ENCODE measurements at places on chromosomes 2 and 18.

DNA sequence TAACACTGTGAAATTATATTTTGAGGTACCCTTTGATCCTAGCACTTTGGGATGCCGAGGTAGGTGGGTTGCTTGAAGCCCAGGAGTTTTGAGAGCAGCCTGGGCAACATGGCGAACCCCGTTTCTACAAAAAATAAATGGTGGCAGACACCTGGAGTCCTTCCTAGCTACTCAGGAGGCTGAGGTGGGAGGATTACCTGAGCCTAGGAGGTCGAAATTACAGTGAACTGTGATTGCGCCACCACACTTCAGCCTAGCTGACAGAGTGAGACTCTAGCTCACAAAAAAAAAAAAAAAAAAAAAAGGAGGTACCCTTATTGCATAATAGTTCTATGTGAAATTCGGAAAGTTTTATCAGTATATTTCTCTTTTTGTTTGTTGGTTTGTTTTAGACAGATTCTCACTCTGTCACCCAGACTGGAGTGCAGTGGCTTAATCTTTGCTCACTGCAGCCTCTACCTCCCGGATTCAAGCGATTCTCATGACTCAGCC, 59.2 kb upstream of the SCYGR2 start:
- no peak for DNase-seq

DNA sequence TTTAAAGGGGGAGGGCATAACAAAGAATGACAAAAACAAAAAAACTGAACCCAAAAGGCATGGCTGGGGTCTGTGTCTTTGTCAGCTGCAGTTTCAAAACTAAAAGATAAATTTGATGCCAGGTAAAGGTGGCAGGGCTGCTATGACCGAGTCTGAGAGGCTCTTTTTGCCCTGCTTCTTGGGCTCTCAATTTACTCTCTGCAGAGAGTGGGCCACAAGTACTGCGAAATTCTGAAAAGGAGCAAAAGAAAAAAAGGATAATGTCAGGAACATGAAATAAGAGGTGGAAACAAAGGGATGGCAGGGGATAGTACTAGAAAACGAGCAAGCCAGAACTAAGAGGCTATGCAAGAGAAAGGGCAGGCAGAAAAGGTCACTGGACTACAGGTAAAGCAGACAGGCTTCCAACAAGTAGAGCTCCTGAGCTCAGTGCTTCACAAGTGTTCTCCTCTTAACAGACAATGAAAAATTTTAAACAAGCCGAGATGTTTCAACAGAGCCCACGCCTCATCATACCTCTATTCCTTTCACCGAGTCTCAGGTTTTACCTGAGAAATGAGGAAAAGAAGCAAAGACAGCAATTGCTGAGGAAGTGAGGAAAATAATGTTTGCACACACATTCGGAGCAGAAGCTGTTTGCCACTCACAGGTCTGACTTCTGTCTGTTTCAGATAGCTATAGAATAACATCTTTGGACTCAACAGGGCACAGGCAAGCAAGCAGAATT, 7.3 kb downstream of the IRS1 start:
- peak; percentile 22 for DNase-seq

DNA sequence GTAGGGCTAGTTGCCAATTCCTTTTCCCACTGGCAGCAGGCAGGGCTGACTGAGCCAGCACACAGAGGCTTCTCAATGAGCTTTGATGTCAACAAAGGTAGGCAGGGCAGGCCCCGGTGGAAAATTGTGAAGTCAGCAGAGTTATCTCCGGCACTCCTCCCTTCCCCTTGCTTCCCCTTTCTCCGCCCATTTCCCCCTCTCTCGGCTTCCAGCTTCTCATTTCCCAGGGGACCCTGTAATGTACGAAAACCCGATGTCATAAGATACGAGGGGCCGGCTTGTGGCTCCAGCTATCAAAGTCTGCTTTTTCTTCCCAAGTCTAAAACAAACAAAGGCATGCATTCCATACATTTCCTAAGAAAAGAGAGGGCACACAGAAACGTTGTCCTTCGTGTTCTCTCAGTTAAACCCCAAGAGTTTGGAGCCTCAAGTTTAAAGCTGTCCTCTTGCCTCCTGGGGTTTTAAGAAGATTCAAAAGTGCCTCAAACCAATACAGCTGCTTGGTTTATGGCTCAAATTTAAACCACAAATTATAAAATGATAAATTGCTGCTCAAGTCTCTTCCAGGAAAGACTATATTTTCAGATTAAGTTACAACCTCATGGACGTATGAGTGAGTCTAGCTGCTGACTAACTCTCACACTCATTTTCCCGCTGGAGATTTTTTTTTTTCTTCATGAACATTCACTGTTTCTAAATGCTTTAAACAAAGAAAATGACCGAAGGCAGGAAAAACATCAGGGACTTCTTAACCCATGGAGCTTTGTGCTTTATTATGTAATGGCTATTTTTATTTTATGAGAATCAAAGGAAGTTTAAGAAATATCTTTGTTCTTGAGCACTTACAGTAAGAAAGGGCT, 27.2 kb upstream of the EML4 start:
- DNase-seq: peak; percentile 93

DNA sequence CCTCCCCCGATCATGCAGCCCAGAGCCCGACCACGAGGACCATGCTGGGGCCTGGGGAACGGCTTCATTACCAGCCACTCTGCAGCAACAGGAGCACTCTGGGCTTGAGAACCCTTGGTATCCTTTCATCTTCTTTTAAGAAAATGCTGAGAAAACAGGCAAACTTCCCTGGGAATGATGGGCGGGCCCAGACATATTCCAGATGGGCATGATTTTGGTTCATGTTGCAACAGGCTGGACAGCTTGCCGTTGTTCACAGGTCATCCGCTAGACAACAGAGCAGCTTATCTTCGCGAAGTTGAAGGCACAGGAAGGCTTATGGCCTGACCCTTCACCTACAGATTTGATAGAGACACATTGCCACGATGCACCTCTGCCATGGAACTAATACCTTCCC, 121.0 kb downstream of the KLHL29 start:
- DNase-seq: peak; percentile 23

GRCh38 chr2:140502951-140503630, 1627.7 kb downstream of the LRP1B start:
- DNase-seq: peak; percentile 56

- DNase-seq: no peak
Measured at GRCh38 chr2:217553679-217554078, 449.1 kb downstream of the TNS1 start.

DNA sequence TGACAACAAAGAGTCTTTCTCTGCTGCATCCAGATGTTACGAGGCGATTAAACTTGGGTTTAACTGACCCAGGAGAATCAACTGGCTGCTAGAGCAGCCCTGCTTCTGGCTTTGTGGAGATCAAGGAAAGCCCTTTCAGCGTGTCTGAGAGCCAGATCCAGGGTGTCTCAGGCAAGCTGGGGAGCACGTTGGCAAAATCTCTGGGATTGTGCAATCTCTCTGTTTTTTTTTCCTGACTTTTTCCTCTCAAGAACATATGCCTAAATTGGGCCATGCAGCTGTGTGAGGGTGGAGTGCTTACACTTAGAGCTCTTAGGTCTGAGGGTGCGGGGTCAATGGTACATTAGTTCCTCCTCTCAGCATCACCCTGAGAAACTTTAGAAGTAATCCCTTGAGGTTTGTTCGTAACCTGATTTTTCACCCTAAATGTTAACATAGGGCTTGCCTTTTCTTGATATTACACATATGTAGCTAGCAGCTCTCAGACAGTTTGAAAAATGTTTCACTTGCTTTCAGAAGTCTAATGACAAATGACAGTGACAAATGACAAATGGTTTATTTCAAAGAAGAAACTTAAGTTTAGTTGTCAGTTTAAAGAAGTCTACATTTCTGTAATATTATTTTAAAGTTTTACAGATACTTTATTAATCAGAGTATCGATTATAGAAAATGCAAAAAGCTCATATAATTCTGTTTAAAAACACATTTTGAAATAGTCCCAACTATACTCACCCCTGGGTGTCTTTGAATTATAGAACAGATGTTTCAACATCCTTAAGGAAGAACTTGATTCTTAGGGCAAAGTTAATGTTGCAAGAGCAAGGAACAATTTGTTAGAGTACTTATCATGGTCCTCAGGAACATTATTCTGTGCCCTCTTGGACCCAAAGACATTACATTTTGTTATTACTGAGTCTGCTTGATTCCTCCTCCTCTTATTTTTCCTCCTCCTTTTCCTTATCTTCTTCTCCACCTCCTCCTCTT, 38.4 kb upstream of the ZSWIM2 start:
- DNase-seq: no peak

- no peak for DNase-seq
Measured at GRCh38 chr18:11882636-11883035, 25.5 kb downstream of the MPPE1 start.

Data from IMR-90 (cell line).